Foreskin keratinocyte (primary cell): ENCODE measurements at places on chromosomes 3 and 15. TPM values are rescaled to one million over a fixed set of nuclear protein-coding genes. Genes with fewer than 3 reads are reported as not detected.

DNA sequence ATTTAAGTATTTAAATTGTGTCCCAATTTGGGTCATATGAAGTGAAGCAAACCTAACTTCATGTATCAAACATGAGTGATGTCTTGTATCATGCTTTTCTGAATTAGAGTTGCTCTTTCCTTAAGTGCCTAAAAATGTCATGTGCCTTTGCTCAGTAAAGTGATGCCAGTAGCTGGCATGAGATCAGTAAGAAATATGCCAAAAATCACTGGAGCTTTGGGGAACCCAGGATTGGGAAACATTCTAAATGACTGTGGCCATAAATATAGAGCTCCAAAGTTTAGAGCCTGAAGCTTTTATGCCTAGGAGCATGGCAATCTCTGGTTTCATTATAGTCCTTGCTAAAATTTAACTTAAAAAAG, 33.8 kb downstream of the RBMS3 start:
- no peak for DNase-seq

- DNase-seq, result no peak
Observed at GRCh38 chr3:188533612-188534357, 379.8 kb downstream of the LPP start.

Gene KCNMB3
- total RNA-seq, result 0.42 and 0.54 TPM in 2 replicates

GRCh38 chr3:17481116-17481515, 261.3 kb downstream of the TBC1D5 start:
- DNase-seq, result no peak

DNA sequence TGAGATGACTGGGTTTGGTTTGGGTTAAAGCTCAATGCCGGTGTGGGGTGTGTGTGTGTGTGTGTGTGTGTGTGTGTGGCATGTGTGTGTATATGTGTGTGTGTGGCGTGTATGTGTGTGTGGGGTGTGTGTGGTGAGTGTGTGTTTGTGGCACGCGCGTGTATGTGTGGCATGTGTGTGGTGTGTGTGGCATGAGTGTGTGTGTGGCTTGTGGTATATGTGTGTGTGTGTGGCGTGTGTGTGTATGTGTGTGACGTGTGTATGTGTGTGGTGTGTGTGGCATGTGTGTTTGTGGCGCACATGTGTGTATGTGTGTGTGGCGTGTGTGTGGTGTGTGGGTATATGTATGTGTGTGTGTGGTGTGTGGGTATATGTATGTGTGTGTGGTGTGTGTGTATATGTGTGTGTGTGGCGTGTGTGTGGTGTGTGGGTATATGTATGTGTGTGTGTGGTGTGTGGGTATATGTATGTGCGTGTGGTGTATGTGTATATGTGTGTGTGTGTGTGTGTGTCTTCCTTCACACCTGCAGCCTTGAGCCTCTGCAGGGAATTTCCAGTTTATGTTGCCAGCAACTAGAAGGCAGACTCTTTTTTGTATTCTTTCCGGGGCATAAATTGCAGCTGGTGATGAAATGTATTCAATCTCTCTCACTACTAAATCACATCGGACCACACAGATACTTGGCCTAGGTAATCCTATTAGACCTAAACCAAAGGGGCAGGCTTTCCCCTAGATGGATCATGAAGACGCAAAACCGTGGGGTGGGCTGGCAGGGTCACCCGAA, 34.8 kb downstream of the CHRD start:
- no peak for DNase-seq

- no peak for DNase-seq
Observed at GRCh38 chr15:77865106-77865610, 212.4 kb downstream of the TBC1D2B start.

- DNase-seq, result no peak
Observed at GRCh38 chr15:41502795-41503668, 9.4 kb downstream of the ITPKA start.

DNA sequence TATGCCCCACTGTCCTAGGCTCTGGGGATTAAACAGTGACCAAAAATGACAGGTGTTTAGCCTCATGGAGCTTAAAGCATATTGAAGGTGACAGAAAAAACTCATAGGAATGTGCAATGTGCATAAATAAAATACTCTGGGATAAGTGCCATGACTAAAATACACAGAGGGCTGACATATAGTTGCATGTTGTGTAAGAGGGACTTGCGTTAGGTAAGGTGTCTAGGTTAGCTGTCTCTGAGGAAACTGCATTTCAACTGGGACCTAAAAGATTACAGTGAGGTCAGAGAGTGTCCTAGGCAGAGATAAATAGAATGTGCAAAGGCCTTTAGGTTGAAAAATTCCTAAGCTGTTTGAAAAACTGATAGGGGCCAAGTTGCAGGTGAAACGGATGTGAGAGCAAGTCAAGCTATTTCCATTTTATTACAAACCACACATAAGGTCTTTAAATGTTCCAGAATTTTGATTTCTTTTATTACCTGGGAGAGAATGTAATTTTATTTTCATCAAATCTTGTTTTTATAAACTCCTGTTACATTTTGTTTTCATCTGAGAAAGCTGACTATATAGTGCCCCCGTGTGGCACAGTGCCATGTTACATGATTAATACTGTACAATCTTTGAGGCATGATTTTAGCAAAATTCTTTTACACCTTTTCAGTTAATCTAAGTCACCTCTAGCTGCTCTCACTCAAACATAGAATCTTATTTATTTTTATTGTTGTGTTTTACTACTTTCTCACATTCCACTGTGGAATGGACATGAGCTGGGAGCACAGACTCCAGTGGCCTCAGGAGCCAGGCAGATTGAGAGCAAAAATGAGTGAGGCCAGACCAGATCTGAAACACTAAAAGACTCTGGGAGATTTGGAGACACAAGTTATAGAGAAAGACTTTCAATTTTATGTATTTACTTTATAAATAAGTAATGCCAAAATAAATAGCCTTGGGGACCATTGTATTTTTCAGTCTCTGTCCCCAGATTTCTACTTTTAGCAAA, 259.6 kb upstream of the ZNF717 start:
- peak; percentile 28 for DNase-seq

DNA sequence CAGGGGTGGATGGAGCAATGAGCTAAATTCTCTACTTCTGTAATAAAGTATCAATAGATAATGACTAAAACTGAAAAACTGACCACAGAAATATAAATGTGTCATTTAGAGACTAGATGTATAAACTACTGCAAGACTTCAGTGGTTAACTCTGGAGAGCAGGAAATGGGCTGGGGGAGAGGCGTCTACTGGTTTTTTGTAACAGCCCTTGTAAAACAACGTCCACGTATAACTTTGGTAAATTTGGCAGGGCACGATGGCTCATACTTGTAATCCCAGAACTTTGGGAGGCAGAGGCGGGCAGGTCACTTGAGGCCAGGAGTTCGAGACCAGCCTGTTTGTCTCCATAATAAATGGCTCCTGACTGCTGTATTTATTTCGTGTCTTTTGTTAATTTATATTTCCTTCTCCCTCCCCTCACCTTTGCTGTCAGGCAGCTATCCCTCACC, 12.5 kb downstream of the RAB27A start:
- DNase-seq, result no peak

DNA sequence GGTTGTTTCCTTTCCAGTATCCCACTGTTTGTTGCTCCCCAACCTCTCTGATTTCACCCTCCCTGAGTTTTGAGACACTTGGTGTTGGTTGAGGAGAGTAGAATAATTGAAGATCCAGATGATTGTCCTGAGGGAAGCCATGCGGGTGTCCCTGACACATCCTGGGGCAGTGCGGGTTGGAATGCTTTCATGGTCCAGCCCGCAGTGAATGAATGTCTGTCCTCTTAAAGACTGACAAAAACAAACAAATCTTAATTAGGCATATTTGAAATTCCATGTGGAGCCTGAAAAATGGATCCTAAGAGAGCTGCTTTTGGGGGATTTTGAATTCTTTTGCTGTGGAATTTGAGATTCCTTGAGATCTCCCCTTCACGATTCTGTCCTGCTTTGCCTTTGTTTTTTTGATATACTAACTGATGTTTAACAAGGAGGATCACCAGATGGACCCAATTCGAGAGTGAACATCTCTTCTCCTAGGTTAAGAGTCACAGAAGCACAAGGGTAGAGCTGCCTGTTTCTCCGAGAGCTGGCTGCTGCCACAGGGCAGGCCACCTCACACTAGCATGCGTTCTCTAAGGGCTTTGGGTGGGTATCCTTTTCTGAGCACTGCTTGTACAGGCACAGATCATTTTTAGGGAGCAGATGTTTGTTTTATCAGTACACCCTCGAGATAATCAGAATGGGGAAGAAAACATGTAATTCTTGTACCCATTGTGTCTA, 47.4 kb downstream of the GPR171 start:
- DNase-seq, result no peak

GRCh38 chr3:126116526-126116925, 32.6 kb upstream of the SLC41A3 start:
- no peak for DNase-seq

DNA sequence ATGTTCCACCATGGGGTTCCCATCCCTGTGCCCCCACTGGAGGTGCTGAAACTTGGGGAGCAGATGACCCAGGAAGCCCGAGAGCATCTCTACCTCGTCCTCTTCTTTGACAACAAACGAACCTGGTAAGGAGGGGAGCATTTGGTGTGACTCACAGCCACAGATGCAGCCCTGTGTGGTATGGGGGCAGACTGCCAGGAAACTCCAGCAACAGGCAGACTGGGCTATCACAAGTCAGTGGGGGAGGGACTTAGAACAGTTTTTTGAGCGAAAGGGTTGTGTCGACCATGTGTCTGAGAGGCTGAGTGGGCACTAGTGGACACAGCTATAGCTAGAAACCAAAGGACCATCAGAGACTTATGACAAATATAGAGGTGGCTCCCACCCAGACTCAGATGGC, 3.4 kb upstream of the OGG1 start:
- DNase-seq, result no peak

- peak; percentile 51 for DNase-seq
Observed at GRCh38 chr3:45029661-45030060, 3.6 kb downstream of the CLEC3B start.

Gene MAP4
- 154 and 174 TPM in 2 replicates for total RNA-seq

DNA sequence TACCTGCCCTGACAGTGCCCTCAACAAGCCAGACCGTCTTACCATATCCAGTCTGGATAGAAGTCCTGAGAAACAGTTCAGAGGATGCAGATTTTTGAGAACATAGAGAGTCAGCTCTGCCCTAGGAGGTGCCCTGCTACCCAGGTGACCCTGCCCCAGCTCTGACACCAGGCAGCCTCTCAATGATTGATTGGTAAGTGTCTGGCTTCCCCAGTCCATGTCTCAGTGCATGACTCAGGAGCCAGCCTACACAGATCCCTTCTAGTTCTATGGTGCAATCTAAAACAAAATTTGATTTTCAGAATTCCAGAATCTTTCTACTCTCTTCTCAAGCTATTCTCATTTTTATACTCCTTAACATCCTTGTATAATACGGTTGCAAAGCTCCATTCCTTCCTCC, 292.1 kb downstream of the VPS13C start:
- peak; percentile 19 for DNase-seq

Gene CYP1A1
- total RNA-seq, result 0.75 and 1.9 TPM in 2 replicates

GRCh38 chr3:197302696-197303341, 4.4 kb upstream of the DLG1 start:
- DNase-seq, result peak; percentile 93

DNA sequence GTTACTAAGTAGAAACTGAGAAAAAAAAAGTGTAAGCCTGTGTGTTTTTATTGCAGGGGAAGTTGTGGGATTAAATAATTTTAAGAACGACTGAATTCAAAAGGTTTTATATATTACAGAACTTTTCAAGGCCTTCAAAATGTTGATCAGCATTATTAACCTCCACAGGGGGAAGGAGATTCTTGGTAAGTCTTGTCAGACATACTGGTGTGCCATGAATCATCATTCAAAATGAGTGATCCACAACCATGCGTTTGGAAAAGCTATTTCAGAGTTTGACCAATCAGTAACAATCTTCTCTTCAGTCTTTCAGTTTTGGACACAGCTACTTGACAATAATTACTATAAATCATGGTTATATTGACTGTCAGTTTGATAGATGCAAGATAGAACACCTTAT, 70.2 kb downstream of the ADAMTS9 start:
- no peak for DNase-seq

DNA sequence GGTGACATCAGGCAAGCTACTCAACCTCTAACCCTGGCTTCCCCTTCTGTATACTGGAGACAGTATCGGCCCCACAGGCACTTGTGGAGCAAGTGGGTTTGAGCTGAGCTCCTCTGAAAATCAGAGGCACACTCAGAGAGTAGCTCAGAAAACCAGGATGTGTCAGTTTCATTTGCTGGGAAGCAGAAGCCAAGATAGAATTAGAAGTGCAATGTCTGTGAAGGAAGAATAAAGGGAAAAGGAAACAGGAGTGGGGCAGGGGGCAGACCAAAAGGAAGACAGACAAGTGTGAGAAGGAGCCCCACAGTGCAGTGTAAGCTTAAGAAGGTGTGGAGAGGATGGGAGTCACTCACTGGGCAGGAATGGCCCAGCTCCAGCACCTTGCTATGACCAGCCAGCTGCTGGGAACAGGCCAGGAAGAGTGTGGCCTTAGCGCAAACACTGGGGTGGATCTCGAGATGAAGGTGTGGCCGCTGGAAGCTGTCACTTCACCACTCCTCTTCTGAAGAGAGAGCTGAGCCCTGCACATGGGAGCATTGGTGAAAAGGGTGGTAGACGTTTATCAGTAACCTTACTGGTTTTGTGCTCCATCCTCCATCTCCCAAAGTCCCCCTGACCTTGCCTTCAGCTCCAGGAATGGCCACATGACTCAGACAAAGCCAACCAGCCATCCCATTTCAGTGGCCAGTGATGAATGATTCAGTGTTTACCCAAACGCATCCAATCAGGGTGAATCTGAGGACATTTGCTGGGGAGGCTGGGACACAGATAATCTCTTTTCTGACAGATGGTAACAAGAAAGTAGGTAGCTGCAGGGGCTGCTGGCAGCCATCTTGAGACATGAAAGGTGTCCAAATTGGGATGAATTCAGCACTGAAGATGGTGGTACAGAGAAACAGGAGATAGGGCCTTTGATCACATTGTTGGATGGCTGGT, 108.4 kb downstream of the SHQ1 start:
- no peak for DNase-seq

Gene B3GALNT1
- 8.6 and 9.0 TPM in 2 replicates for total RNA-seq

GRCh38 chr3:3082234-3082924, 27.8 kb downstream of the IL5RA start:
- DNase-seq, result no peak

GRCh38 chr3:37031096-37031682, 37.9 kb downstream of the MLH1 start:
- DNase-seq, result no peak

DNA sequence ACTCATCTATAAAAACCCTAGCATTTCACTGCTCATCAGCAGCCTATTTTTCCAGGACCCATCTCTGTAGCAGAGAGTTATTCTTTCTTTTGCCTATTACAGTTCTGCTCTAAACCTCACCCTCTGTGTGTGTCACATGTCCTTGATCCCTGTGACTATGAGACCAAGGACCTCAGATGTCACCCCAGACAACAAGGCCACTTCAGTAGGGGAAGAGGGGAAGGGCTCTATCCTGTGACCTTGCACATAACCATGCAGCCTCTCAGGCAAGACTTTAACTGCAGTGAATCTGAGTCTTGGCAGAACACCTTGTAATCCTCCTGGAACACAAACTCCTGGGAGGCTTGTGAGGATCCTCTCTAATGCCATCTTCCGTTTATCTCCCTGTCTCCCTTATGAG, 4.4 kb upstream of the ZNF589 start:
- no peak for DNase-seq

- no peak for DNase-seq
Observed at GRCh38 chr3:25033407-25034029, 394.5 kb upstream of the RARB start.

Gene EPHA3
- 0.04 TPM in 1 of 2 replicates, not detected in the other for total RNA-seq

GRCh38 chr3:71998995-71999673, 214.2 kb upstream of the PROK2 start:
- DNase-seq, result peak; percentile 69

GRCh38 chr15:95653361-95653805, 677.1 kb upstream of the NR2F2 start:
- peak; percentile 73 for DNase-seq
